ENCODE measurements at places on chromosomes 12 and 14.

DNA sequence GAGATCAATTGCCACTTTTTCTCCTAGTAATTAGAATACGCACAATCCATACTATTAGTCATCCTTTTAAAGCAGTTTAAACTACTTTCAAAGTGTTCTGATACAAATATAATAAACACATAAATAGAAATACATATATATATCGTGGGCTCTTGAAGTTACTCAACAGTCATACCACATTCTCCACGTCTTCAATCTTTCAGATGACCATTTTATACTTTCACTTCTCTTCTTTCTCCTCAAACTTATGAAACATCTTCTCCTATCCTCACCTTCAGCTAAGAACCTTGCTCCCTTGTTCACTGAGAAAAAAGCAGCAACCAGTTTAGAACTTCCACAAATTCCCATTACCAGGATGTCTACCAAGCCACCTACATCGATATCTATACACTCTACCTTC is 19.2 kb downstream of the CEP290 start:
- no peak for DNase-seq

- no peak for DNase-seq
Observed at GRCh38 chr12:13181375-13182070, 15.0 kb upstream of the EMP1 start.

DNA sequence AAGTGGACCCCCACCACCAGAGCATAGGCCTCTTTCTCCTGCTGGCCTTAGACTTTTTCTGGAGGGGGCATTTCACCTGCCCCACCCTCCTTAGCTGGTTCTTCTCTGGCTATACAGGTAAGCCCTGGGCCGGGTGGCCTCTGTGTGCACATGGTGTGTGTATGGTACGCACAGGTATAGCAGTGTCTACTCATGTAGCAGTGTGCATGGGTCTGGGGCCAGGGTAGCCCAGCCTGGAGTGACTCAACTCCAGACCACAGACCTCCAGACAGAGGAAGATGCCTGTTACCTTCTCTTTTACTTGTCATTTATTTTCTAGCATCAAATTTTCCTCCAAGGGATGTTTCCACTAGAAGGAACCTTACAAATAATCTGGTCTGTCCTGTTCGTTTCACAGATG is 6.9 kb downstream of the KCNA5 start:
- DNase-seq = no peak

DNA sequence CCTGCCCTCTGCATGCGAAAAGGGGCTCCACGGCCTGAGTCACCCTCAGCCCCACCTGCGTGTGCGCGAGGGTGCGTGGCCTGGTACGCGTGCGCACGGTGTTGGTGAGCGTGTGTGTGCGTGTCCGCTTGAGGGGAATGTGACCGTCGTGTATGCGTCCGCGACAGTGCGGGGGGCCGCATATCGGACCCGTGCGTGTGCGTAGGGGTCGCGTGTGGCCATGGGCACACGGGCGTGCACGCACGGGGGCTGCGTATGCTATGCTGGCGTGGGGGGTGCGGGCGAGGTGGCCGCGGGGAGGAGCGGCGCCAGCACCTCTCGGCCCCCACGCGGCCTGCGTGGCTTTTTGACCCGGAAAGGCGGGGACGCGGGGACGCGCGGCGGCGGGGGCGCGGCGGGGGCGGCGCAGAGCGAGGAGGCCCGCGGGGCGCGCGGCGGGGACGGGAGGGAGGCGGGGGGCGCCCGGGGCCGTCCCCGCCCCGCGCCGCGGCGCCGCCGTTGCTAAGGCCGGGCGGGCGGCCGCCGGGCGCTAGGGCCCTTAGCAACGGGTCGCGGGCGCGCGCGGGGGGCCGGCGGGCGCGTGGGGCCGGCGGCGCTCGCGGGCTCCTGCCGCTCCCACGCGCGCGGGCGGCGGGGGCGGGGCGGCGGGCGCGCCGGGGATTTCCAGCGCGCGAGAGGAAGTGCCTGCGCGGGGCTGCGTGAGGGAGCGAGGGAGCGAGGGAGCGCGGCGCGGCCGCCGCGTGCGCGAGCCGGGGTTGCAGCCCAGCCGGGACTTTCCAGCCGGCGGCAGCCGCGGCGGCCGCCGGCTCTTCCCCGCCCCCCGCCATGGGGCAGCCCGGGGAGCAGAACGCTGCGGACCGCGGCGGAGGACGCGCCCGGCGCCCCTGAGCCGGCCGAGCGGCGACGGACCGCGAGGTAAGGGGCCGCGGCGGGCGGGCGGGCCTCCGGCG is at the start of gene TRAF3:
TRAF3 (plus strand) TSS at position 689 of the 950 bp plus-strand sequence. CDS start 92,753 bp downstream, outside the sequence.
- no peak for DNase-seq

DNA sequence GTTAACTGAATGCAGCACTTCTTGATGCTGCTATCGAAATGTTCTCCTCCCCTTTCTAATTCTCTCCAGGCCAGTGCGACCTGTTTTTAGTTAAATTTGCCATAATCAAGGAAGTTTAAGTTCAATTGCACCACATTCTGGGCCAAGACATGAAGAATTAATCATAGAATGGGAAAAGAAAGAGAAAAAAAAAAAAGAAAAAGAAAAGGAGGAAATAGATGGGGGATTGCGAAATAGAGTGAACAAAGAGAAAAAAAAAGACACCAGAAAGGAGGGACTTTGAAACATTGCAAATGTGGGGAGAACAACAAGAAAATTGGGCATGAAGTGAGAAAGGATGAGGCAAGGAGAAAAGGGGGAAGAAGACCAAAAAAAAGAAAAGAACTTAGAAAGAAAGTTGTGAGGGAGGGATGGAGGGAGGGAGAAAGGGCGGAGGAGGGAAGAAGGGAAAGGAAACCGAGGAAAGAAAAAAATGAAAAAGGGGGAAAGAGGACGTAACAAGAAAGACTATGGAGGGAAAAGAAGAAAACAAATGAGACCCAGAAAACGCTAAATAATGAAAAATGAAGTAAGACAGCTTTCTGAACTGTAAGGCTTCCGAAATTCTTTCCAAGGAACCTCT is 32.8 kb upstream of the TBX5 start:
- DNase-seq = no peak

- DNase-seq = no peak
Observed at GRCh38 chr12:82862876-82863649, 176.4 kb downstream of the TMTC2 start.

DNA sequence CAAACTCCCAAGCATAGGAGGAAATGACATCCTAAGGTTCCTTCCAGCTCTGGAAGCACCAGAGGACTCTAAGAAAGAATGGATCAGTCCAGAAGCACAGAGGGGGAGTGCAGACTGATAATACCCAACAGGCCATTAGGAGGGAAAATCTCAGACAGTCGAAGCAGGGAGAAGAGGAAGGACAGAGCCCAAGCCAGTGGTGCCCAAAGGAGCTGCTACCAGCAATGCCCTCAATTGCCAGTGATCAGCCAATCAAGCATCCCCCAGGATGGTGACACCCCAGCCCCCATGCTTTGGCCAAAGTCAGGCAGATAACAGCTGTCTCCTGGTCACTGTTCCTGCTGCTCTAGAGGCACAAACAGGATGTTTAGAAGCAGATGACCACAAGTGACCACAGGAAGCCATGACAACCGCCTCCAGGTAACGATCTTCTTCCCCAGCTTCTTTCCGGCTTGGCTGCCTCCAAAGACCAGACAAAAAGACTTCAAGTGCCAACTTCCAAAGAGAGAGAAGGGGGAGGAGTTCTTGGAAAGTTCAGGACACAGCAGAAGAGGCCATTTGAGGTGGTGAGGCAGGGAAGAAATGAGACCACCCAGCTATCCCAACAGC is 16.2 kb downstream of the PXN start:
- no peak for DNase-seq

DNA sequence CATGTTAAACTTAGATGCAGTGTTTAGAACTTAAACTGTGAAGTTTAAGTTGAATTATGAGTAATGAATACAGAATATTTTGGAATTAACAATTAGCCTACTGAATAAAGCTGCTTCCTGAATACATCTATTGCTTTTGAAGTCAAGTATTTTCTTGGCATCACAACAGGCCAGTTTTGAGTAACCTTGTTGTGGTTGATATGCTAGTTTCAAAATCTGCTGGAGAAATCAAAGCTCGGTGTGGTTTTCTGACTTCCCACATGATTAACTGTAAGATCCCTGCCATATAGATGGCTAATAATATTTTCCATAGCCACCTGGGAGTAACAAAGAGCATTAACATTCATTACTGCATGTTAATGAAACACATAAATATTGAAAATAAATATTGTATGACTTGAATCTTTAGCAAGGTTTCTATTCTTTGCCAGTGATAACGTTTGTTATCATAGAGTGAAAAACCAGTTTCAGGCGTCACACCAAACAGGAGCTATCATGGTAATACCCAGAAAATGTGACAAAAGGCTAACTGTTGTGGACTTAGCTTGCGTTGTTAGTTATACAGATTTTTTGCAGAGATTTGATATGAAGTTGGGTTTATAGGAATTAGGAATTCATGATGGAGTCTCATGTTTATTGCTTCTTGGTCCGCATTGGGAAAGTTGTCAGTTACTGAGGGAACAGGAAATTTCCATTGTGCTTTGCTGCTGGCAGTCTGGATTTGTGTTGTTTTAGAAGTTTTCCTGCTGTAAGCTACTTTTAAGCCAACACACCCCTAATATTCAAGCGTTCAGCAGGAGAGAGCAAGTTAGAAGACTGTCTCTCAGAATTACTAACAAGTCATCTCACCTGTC is 32.1 kb downstream of the PPFIBP1 start:
- DNase-seq = no peak

- DNase-seq = no peak
Observed at GRCh38 chr12:8867009-8867408, 44.6 kb downstream of the A2ML1 start.

GRCh38 chr14:74567646-74568379 is 44.2 kb downstream of the LTBP2 start:
- DNase-seq = no peak

- no peak for DNase-seq
Observed at GRCh38 chr12:19412844-19413243, 26.4 kb upstream of the AEBP2 start.

DNA sequence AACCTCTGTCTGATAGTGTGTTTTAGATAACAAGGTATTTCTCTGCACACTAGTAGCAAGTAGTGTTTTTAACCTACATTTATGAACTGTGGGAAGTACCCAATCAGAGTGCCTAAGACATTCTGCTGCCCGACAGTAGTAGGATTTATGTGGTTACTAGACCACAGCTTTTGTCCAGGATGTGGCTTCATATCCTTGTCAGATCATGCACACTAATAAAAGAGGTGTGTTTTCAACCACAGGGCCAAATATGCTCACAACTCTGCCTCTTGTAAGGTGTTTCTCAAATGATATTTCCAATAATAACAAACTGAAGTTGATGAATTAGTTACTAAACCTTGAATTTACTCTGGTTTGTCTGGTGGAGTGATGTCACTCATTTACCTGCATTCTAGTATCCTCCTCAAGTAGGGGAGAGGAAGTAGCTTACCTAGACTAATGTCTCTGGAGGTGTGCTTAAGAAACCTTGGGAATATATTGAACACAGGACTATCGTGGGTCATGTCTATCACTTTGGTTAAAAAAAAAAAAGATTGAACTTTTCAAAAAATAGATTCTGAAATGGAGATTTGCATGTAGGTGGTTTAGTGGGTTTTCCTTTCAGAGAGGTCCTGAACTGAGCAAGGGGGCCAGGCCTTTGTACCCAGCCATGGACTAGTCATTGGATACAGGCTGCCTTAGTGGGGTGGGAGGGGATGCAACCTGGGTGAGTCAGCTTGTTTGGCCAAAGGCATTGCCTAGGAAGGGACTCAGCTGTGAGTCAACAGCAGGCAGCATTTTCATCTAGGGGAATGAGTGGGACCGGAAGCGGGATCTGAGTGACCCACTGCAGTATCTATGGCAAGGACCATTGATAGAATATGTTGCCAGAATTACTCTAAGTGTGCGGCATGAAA is 14.1 kb downstream of the FBXW8 start:
- DNase-seq = no peak

DNA sequence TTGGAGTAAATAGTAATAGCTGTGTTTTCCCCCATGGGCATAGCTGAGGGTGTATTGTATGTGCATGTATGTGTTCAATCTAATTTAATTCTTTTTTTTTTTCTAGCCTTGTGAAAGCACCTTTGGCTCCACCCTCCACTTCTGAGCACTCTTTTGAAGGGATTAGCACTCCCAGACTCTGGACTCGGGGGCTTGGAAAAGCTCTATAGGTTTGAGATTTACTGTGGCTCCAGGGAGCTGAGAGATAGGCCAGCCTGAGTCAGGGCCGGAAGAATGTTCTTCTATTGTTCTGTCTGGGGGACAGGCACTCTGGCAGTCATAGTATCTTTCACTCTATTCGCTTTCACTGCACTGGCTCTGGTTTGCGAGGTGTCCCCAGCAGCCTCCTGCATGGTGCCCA is 540.0 kb upstream of the TBX3 start:
- no peak for DNase-seq

DNA sequence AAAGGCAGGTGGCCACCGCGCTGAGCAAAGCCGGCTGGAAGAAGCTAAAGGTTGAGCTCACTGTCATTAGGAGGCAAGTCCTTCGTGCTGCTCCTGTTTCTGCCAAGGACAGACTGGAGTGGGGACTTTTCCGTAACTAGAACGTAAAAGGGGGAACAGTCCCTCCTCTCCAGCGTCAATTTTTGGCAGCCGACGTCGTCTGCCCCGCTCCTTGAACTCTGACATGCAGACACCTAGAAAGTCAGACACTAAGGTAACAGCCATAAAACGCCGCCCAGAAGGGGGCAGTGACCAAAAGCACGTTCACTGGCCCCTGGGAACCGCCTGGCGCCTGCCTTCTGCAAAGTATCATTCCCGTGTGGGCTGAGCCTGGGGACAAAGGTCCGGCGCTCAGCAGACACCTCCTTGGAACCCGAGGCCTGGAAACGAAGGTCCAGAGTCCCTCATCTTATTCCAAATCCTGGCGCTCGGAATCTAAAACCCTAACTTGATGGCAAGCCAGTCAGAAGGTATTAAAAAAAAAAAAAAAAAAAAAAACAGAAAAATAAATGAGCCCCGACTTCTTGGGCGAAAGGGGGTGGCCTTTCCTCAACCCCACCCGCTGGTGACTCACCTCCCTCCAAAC is 1.1 kb upstream of the LRP1 start:
- DNase-seq = no peak

DNA sequence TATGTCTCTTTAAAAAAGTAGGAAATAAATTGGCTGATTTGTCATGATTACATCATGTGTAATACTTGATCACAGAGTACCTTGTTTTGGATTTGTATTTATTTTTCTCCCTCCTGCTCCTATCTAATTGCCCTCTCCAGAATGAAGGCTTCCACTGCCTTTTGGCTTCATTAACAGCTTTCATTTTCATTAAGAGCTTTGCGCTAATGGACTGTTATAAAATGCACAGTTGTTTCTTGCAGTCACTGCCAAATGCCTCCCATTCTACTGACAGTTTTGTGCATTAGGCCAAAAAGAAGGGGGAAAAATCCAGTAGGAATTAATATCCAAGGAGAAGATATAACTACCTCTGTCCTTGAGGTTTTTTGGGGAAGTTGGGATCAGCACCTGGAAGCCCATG is 159.2 kb downstream of the NRXN3 start:
- no peak for DNase-seq

DNA sequence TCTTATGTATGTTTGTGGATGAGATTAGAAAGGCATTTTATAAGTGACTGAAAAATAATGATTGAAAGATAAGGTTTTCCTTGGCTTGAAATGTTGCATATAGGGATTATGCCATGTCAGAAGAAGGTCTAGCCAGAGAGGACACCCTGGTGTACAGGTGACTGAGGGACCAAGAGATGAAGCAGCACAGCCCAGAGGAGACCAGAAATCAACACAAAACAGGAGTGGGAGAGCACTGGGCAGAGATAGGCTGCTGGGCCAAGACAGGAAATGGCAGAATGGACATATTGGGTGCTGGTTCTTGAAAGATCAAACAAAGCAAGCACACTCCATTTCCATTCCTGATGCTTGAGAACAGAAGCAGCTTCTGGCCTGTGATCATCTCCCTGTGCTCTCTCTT is 24.4 kb upstream of the FRMD6 start:
- DNase-seq = no peak
